ENCODE measurements at places on chromosomes 3 and 15. TPM values are rescaled to one million over a fixed set of nuclear protein-coding genes. Genes with fewer than 3 reads are reported as not detected.

The OGG1 gene
- total RNA-seq = 31.1 TPM

The IQCF5 gene
- not detected for total RNA-seq

The TTLL13 gene
- total RNA-seq = not detected

The AGTR1 gene
- total RNA-seq = 5.6 TPM

The PLA2G4F gene
- not detected for total RNA-seq

The GCSAM gene
- not detected for total RNA-seq

The C3orf85 gene
- total RNA-seq = not detected

The ADGRG7 gene
- total RNA-seq = not detected

The DLEC1 gene
- not detected for total RNA-seq

GRCh38 chr3:122944671-122945161 lies 82.8 kb downstream of the SEMA5B start:
- DNase-seq = no peak

DNA sequence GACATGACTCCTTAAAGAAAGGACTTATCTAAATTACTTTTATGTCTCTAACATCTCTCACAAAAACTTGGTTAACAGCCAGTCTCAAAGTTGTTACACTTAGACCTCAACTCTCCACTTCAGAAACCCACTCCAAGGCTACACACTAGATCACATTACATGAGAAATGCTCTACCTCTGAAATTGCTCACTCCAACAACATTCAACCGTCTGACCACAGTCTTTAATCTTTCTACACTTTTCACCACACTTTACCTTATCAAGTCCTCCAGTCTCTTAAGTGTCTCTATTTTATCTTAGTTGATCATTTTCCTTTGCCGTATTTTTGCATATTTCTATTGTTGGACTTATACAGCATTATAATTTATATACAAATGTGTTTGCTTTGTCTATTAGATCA lies 5.8 kb downstream of the SLC12A6 start:
- no peak for DNase-seq

DNA sequence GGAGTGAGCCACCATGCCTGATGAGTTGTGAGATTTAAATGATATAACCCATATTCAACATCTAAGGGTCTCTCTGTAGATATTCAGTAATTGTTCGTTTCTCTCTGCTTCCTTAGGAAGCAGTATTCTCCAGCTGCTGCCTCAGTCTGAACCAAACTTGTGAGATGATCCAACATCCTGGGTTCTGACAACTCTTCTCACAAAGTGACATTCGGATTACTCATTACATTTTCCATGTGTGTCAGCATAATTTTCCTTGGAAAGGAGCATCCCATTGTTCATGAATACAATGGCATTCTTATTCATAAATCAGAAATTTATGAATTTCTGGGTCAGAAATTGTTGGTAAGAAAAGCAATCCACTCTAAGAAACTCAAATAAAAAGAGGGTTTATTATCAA lies 15.0 kb upstream of the SEC22A start:
- peak; percentile 9 for DNase-seq

DNA sequence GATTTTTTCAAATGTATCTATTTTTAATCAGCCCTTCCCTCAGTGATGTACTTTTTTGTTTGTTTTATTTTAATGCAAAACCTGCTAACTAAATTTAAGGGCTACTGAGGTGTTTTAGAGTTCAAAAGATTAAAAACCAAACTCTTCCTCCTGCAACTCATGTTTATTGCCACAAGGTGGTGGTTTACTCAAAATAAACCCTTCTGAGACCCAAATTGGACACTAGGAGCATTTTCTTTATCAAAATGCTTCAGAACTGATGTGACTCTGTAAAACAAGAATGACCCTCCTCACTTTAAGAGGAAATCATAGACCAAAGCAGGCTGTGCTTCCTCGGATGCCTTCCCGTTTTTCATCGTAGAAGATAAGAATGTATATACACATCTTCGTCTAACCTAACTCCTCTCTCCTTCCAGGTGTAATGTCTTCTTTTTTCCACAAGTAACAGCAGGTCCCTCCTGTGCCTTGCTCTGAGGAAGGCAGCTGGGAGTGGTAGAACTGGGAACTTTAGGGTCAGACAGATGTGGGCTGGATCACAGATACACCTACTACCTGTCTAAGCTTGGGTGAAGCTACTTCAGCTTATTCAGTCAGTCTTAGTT lies 2.9 kb upstream of the NME9 start:
- DNase-seq = peak; percentile 59

DNA sequence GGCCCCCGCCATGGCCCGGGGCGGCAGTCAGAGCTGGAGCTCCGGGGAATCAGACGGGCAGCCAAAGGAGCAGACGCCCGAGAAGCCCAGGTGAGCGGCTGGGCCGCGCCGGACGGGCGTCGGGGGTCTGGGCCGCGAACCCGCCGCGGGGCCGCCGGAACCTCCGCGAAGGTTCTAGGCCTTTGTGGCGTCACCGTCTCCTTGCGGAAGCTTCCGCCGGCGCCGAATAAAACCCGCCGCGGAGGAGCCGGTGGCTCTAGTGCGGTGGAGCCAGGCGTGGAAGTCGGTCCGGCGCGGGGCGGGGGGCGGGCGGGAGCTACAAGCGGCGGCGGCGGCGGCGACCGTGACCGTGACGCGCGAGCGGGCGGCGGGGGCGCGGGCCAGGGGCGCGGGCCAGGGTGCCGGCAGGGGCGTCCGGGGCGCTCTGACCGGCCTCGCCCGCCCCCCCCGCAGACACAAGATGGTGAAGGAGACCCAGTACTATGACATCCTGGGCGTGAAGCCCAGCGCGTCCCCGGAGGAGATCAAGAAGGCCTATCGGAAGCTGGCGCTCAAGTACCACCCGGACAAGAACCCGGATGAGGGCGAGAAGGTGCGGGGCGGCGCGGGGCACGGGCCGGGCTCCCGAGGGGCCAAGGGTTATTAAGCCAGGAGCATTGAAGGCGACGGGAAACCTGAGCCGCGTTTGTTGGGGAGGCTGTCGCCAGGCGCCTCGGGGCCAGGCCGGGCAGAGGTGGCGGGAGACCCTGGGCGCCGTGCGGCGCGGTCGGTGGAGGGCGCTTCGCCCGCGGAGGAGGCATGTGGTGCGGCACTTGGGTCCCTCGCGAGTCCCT lies at the start of gene DNAJA4:
TSS of gene DNAJA4 (plus strand) at position 259 of the 833 bp plus-strand sequence. CDS start at position 461, 202 bp downstream.
- no peak for DNase-seq

DNA sequence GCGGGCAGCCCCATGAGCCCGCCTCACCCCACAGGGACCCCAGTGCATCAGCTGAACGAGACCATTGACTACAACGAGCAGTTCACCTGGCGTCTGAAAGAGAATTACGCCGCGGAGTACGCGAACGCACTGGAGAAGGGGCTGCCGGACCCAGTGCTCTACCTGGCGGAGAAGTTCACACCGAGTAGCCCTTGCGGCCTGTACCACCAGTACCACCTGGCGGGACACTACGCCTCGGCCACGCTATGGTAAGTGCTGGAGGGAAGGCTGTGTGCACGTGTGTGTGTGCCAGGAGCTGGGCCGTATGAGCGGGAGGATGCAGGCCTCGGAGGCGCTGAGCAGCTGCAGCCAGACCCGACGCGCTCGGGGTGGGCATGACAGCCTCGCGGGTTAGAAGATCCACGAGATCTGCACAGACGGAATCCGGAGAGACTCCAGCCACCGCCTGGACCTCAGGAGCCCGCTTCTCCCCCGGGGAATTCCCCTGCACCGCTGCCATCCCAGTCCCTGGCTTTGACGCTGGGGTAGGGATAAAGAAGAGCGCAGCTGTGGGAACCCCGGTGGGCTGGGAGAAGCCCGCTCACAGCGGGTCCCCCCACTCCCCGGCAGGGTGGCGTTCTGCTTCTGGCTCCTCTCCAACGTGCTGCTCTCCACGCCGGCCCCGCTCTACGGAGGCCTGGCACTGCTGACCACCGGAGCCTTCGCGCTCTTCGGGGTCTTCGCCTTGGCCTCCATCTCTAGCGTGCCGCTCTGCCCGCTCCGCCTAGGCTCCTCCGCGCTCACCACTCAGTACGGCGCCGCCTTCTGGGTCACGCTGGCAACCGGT lies 2.6 kb downstream of the DUOXA2 start:
- peak; percentile 13 for DNase-seq

- DNase-seq = no peak
Measured at GRCh38 chr3:138011722-138012121, 1.8 kb downstream of the CLDN18 start.

- DNase-seq = peak; percentile 79
Measured at GRCh38 chr15:51156957-51157356, 62.3 kb upstream of the TNFAIP8L3 start.

GRCh38 chr3:123606527-123606926 lies 21.7 kb upstream of the HACD2 start:
- no peak for DNase-seq
